IPS DF 6.9 (cell line): ENCODE measurements at places on chromosomes 11 and 22.

DNA sequence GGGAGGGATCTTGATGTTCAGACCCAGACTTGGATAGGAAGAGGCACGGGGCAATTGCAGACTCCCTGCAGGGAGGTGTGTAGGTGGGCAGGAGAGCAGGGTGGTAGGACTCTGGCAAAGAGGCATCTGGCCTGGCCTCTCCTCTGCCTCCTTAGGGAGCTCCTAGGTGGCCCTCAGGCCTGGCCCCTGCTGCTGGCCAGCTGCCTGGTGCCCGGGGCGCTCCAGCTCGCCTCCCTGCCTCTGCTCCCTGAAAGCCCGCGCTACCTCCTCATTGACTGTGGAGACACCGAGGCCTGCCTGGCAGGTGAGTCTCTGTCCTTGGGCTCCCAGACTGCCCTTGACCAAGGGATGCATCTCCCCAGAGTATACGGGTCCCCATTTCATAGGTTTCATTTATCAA, 16.6 kb upstream of the MIF start:
- DNase-seq, result no peak

- DNase-seq, result no peak
These were observed 1.0 kb downstream of the ADAMTS15 start for GRCh38 chr11:130449310-130449990.

DNA sequence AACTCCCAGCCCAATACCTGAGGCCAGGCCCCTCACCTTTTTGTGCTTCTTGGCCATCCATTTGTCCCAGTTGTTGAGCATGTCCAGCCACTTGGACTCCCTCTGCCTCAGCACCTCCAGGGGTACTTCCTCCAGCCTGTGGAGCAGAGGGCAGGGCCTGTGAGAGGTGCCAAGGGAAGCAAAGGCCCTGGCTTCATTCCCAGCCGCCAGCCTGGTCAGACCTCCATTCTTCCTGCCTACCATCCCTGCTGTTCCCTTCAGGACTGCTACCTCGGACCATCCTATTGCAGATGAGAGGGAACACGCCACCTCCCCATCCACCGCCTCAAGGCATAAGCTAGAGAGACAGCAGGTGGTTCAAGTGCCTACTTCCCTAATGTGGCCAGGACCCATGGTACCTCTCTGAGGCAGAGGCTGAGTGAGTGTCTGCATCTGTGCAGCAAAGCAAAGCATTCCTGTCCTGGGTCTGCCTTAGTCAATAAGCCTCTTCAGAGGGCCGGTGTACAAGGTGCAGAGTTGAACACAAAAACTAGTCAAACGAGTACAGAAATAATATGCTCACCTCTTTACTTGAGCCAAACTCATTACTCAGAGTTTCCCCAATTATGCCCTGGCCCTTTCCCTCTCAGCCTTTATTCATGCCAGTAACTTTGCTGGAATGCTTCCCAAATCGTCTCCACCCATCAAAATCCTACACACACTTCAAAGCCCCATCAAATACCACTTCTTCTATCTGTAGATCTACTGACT, 15.4 kb upstream of the CASTOR1 start:
- DNase-seq, result no peak

DNA sequence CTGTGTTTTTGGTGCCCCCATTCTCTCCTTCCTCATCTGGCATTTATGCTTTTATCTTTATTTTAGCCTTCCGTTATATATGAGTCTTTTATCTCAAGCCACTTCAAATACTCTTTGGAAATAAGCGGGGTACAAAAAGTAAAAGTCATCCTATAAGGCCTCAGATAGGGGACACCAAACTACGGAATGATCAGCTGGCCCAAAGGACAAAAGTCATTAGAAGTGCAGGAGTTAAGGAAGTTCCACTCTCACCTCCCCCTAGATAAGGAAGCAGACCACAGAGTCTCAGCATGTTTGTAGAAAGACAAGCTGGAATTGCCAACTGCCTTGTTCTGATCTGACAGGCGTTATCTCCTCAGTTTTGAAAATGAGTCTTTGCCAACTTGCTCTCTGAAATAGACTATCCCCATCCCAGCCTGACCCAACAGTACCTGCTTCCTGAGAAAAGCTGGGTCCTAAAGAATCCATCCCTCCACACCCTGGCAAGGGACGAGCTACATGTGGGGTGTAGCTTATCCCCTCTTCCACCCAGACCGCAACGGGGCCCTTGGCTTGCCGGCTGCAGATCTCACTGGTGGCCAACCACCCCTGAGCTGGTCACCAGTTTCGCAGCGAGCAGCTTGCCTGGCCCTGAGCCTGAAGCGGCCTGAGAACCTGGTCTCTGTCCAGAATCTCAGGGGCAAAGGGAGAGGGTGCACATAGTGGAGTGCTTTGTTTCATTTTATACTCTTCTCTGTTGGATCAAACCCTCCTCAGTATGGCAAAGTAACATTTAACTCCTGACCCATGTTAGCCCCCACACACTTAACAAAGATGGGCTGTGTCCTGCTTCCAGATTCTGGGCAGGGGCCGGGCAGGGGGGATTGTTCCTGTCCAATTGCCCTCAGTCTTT, 13.8 kb downstream of the FADS2 start:
- no peak for DNase-seq

- DNase-seq, result no peak
These were observed 4.4 kb upstream of the WEE1 start for GRCh38 chr11:9568854-9569587.

DNA sequence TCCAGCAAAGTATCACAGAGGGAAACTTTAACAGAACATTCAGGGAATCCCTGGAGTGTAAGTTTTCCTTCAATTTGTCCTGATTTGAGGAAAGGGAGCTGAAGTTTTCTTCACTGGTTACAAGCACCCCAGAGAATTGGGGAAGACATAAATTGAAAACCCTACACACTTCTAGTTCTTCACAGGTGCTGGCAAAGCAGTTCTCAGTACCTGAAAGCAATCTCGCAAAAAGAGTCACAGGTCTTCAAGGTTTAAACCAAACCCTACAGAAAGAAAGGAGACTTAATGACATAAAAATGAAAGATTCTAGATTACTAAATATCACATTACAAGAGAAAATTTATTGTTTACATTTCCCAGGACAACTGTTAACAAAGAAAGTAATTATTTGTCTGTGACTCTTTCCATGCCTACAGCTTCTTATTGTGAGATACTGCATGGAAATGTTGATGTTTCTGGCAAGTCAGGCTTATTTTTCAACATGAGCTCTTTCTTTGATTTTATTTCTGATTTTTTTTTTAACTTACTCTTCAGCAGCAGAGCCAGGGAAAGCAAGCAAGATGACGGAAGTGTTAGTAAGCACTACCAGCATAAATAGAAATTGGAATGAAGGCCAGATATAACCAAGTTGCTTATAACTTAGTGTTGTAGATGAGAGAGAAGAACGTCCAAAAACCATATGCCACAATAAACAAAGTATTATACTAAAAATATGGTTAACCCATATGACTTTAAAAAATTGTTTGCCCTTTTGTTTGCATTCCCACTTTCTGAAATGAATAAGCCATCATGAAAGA, 44.1 kb downstream of the FANCF start:
- no peak for DNase-seq

- DNase-seq, result no peak
These were observed 12.2 kb downstream of the ALKBH3 start for GRCh38 chr11:43892851-43893250.

DNA sequence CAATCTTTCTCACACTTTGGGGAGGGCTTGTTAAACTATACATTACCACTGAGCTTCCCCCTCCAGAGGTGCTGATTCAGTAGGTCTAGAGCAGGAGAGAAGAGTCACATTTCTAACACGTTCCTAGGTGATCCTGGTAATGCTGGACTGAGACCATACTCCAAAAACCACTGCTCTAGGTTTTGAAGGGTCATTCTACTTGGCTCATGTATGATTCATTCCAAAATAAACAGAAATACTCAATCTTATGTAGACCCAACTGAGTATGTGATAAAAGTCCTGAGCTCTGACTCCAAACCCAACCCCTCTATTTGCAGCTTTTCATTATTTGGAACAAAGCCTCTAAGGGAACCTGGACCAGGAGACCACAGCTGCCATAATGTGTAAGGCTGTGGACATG, 782.9 kb upstream of the CCDC90B start:
- DNase-seq, result no peak

GRCh38 chr11:60756307-60757032, at the start of gene MS4A15:
Gene MS4A15 (plus strand): TSS chr11:60756867. CDS start chr11:60763734, 6,867 bp downstream.
- peak; percentile 41 for DNase-seq

- DNase-seq, result no peak
These were observed 7.1 kb upstream of the TAB1 start for GRCh38 chr22:39392341-39392948.

GRCh38 chr22:30925667-30926066, 42.9 kb downstream of the MORC2 start:
- no peak for DNase-seq

DNA sequence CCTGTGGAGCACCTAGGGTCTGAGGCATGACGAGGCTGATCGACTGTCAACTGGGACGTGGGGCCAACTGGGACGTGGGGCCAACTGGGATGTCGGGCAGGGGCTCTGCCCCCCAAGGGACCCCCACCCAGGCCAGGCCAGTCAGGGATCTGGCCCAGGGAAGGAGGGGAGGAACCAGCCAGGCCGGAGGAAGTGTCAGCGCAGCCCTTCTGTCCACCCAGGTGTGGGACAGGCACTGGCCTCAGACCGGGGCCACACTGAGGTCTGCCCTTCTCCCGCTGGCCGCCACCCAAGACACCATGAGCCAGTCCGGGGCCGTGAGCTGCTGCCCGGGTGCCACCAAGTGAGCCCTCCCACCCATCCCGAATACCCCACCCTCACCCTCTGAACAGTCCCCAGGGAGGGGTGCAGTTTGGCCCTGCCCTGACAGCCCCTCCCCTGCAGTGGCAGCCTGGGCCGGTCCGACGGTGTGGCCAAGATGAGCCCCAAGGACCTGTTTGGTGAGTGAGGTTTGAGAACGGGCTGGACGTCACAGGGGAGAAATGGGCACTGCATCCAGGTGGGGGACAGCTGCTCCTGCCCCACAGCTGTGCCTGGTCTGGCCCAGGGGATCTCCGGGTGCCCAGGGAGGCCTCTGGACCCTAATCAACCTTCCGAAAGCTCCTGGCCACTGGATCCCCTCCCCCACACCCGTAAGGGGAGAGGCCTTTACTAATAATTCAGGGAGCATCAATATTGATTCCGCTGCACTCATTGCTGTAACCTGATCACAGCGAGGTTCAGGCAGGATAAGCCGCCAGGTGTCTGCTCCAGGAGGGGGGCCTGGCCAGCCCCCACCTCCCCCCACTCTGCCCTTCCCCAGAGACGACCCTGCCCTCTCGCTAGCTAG, 3.3 kb downstream of the EPS8L2 start:
- no peak for DNase-seq

- DNase-seq, result no peak
These were observed 12.7 kb downstream of the TMEM41B start for GRCh38 chr11:9301720-9302119.

GRCh38 chr11:111512296-111513239, at the start of gene BTG4:
Gene BTG4 (minus strand): TSS chr11:111512386. CDS start chr11:111498776, 13,610 bp downstream.
- no peak for DNase-seq

- no peak for DNase-seq
These were observed at the start of gene IGSF9B for GRCh38 chr11:133956650-133957633. Gene IGSF9B (minus strand): TSS chr11:133956968. CDS start chr11:133956754, 214 bp downstream.

GRCh38 chr22:38230108-38230825, 28.5 kb downstream of the MAFF start:
- DNase-seq, result no peak

GRCh38 chr22:26134654-26135330, 34.5 kb upstream of the SEZ6L start:
- DNase-seq, result peak; percentile 9

GRCh38 chr11:64654958-64655541, 64.0 kb downstream of the SLC22A12 start:
- DNase-seq, result no peak

GRCh38 chr11:59062602-59063529, 23.2 kb upstream of the GLYATL1B start:
- DNase-seq, result no peak

- no peak for DNase-seq
These were observed 177.5 kb upstream of the TMEM45B start for GRCh38 chr11:129637983-129638776.

DNA sequence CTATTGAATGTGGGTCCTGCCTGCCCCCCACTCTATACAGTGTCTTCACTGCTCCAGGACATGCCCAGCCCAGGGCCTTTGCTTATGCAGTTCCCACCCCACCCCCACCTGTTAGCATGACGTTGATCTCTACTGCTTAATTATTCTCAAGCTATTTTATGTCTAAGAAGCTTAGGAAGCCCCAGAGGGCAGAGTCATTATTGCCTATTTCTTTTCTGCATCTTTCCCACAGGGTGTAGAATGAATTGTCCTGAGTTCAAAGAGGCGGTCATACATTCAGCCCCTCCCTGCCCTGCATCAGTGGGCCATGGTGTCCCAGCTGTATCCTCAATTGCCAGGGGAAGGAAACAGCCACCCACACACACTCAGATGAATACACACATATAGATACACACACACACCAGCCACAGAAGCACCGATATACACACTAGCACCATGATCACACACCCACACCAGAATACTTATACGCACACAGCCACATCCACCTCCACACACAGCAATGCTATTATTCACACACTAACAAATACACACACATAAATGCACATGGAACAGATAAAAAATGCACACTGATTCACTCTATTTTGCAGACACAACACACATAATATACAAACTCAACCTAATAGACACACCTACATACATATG, 1.5 kb downstream of the PDE2A start:
- DNase-seq, result no peak

DNA sequence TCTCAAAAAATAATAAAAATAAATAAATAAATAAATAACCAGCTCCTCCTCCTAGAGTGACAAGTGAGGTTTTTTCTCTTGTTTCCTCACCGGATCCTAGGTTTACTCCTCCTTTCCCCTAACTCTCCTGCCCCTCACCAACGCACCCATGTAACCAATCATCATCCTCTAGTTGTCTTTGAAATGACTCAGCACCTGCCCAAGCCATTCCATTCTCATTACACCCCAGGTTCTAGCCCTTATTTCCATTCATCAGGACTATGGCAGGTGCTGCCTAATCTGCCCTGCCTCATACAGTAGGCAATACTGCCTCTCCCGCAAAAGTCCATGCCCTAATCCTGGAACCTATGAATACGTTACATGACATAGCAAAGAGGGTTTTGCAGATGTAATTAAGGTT, 60.4 kb downstream of the BUD13 start:
- DNase-seq, result no peak

DNA sequence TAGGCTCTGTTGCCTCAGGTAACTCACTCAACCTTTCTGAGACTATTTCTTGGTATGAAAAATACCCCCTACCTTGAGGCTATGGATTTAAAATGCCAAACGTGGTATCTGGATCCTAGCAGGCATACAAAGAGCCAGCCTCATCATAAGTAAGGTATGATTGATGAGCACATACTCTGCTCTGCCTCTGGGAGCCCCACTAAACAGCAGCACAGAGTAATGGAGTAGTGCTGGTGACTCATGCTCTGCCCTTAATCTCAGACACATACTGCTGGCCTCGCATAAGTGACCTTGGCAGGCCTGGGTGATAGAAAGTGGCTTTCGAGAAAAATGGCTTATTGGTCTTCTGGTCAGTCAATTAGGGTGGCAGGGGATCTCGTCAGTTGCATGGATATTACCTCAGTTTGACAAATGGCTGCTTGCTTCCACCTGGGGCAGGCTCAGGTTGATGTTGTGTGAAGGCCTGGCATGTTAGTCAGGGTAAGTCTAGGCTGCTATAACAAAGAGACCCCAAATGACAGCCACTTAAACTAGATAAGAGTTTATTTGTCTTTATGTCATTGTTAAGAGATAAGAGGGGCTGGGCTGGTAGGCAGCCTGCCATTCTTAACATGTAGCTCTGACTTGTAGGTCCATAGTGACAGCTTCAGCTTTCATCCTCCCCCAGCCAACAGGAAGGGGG, 15.2 kb upstream of the SLC6A5 start:
- no peak for DNase-seq
